ENCODE measurements at places on chromosomes 5 and 9.

DNA sequence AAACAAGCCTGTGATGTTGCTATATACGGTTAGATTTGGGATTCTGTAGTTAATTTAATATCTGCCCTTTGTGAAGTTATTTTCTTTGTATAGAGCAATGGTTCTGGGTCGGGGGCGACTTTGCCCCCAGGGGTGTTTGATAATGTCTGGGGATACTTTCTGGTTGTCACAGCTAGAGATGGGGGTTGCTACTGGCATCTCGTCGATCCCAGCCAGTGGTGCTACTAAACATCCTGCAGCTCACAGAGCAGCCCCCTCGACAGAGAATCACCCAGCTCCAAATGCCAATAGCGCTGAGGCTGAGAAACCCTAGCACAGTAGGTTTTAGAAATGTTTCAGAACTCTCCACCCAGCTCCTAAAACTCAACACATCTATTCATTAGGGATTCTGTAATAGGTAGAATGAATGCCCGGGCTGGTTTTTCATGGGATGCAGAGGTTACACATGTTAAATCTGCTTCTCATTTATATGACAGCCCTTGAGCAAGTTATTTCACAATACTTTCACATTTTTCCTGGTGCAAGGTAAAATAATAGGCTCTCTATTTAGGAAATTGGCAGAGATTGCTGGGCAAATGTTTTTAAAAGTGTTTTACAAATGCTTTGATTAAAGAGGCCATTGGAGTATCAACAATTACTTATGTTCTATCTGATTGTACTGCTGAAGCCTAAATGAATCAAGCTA, 75.2 kb upstream of the CTSL start:
- no peak for DNase-seq

DNA sequence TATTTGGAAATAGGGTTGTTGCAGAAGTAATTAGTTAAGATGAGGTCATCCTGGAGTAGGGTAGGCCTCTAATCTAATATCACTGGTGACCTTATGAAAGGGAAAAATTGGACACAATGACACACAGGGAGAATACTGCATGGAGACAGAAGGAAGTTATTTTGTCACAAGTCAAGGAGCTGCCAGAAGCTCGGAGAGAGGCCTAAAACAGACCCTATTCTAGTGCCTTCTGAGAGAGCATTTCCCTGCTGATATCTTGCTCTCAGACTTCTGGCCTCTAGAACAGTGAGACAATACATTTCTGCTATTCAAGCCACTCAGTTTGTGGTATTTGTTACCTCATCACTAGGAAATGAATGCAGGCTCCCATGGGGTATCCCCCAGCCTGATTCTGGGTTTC, 332.9 kb downstream of the CSNK1G3 start:
- DNase-seq: no peak

DNA sequence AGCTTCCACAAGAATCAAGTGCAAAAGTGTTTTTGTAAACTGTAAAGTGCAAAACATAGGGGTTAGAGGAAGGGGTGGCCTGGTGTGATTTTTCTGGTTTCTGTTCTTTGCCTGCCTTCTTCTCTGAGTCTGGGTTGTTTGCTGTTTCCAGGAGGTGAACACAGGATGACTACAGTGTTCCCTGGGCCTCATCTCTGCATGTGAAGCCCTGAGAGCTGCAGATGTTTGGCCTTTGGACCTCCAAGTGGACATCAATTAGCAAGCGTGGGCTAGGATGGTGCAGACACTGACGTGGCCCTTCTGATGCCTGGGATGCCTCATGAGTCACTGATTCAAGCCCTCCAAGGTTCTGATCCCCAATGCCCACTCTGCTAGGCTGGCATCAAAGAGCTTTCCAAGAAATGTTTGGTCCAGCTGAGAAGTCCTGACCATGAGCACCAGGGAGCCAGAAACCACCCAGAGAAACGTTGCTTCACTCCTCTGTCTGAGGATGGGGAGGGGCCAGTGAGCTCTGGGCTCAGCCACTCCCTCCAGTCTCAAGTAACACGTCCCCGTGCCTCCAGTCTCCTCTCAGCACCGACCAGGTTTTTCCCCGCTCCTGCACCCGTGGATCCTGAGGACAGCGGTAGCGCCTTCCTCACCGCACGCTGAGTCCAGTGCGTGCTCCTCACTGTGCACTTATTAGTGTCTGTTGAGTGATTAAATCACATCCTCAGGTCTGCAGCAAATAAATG, 7.6 kb downstream of the IL9 start:
- no peak for DNase-seq

- no peak for DNase-seq
Observed at GRCh38 chr5:60520451-60521227, 179.3 kb downstream of the DEPDC1B start.

DNA sequence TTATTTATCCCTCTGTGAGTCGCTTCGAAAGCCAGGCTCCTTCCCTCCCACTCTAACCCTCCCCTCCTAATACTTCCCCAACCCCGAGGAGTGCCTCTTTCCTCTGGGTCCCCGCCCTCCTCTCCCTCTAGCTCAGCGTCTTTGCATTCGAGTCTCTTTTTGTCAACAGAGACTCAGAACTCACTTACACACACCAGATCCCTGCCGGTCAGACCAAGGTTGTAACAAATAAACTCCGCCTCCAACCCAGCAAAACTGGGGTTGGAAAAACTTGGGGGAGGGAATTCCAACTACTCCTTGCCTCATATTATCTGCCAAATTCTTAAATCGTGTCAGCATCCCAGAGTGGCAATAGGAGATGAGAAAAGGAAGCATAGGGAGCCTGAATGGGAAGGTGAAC, at the start of gene HTR1A:
HTR1A (minus strand) TSS at position 167 of the 400 bp plus-strand sequence. CDS start 726 bp downstream, outside the sequence.
- DNase-seq: no peak

DNA sequence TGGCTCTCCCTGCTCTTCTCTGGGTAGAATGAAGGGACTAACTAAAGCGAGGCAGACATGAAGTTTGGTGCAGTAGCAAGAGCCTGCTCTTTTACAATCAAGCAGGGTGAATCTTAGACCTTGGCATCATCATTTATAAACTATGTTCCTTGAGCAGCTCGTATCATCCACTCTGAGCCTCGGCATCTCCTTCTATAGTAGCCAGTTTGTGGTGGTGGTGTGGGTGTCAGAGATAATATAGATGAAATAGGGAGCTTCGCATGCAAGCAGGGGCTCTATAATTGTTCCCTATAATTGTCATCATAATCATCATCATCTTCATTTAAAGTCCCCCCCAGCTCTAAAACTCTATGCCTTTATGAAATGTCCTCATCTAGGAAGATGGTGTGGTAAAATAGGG, 72.5 kb upstream of the SAP30L start:
- no peak for DNase-seq

DNA sequence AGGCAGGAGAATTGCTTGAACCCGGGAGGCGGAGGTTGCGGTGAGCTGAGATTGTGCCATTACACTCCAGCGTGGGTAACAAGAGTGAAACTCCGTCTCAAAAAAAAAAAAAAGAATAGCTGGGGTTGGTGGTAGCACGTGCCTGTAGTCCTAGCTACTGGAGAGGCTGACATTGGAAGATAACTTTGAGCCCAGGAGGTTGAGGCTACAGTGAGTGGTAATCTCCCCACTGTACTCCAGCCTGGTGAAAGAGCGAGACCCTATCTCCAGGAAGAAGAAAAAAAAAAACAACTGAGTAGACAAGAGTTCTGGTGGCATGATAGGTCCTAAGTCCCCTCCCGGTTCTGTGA, 26.3 kb downstream of the GOLGA2 start:
- DNase-seq: no peak

GRCh38 chr9:131675437-131676022, 64.3 kb downstream of the RAPGEF1 start:
- no peak for DNase-seq

GRCh38 chr5:95261437-95262175, 23.3 kb downstream of the MCTP1 start:
- no peak for DNase-seq

DNA sequence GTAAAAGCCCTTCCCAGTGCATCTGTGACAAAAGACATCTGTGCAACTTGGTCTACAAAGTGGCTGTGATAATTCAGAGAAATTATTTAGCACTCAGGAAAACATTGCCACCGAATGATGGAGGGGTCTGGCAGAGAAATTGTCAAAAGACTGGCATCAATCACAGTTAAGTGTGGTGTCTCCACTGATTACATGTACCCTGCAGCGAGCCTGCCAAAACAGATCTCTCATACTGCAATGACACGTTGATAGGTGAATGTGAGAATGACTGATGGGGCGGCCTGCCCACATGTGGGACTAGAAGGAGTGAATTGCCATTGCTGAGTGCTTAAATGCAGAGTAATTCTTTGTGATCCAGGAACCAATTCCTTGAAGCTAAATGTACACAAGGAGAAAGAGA, 136.4 kb upstream of the PCSK5 start:
- DNase-seq: no peak

- DNase-seq: no peak
Observed at GRCh38 chr5:63121471-63121870, 542.9 kb downstream of the LRRC70 start.

GRCh38 chr5:91266184-91266705, 116.9 kb downstream of the ARRDC3 start:
- DNase-seq: no peak

DNA sequence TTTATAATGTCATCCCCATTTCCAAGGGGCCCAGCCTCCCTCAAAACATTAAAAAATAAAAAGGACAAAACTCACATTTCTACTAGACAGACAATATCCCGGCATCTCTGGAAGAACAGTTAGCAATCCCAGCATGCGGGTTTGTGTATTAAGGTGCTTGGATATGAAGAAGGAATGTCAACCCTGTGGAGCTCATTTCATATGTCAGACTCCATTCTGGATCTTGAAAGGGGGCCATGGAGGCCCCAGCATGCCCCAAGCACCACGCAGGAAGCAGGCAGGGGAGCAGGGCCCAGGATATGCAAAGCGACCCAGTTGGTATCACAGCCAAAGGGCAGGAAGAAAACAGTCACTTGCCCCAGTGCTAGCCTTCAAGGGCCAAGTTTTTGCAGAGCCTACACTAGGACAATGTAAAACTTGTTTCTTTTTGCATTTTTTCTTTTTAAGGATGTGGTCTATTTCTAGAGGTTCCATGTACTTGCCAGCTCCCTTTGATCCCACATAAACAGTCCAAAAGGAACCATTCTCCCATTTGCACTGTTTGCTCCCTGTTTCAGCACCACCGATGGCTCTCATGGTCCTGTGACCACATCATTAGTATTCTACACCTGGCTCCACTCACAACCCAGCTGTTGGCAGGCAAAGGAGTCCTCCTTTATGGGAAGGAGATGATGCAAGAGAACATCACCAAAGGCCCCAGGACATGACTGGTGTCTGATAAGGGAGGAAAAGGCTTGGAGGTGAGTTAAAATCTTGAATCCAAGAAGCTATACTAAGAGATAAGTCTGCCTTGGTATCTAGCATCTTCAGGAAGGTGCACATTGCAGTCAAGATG, 58.3 kb downstream of the FGF1 start:
- DNase-seq: no peak

GRCh38 chr9:98533132-98533531, 175.6 kb downstream of the GABBR2 start:
- DNase-seq: no peak

DNA sequence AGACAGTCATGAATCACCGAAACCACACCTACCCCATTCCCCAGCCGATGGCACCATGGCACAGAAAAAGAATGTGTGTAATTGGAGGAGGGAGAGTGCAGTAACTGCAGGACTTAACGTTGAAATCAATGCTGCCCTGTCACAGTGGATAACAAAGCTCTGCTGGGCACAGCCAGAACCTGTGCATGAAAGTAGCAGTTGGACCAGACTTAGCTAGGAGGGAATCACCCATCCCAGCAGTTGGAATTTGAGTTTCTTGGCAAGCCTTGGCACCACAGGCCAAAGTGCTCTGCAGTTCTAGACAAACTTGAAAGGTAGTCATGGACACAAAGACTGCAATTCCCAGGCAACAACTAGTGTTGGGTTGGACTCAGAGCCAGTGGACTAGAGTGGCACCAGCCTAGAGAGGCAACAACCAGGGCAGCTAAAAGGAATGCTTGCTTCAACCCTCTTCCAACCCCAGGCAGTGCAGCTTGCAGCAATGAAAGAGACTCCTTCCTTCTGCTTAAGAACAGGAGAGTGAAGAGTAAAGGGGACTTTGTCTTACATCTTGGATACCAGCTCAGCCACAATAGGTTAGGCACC, 19.1 kb downstream of the TMEM232 start:
- no peak for DNase-seq

DNA sequence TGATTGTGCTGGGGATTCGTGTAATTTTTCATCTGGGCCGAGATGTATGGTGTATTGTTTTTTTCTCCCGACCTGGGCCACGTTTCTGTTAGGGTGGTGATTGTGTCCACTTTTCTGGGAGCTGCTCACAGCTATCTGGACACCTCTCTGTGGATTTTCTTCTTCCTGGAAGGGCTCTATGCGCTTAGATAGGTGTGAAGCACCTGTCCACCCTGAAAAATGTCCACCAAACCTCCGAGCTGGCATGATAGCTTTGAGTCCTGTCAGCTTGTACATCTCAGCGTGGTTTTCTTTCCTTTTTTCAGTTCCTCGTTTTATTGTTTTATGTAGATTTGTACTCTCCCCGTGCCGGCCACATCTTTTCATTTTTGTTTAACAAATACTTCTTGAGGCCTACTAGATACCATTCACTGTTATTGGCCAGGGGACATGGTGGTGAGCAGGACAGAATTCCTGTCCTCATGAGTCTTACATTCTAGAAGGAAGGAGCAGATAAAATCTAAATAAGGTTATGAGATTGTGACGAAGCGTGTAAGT, 1.1 kb downstream of the UGCG start:
- no peak for DNase-seq

DNA sequence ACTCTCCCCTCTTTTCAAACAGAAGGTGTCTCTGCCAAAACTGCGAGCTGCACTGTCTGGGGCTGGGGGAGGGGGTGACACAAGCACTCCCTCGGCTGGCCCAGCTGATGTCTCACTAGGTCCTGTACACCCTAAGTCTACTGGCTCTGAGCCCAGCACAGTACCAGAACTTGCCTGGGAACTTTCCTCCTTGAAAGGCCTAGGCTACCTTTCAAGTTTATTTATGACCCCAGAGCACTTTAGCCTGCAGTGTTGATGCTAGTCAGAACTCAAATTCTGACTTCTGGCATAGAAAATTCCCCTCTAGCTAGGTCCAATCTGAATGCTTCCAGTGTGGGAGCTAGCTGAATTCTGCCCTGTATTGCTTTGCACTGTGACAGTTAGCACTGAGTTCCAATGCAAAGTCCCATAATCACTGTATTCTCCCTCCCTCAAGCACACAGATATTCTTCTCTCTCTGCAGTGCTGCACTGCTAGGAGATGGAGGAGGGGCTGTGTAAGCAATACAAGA, 10.5 kb downstream of the LURAP1L start:
- no peak for DNase-seq

DNA sequence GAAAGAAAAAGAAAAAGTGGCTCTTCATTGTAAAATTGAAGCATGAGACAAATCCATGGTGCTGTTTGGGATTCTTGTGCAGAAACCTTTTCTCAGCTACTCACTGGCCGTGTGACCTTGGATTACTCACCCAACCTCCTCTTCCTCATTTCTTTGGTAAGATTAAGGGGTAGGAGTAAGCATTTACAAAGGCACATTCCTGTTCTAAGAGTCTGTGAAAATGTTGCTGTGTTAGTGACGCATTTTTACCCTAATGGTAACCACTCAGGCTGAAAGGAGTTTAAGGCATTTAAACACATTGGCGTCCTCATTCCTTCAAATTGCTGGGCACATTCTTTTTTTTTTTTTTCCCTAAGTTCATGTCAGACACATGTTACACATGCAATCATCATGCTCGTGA, 4.3 kb downstream of the RAI14 start:
- no peak for DNase-seq

GRCh38 chr5:158874792-158875191, 224.9 kb downstream of the EBF1 start:
- no peak for DNase-seq
